NCI-H2081 treated with DMSO at 0.1 percent for 48 hours (cell line): ENCODE measurements at places on chromosomes 6 and 20.

DNA sequence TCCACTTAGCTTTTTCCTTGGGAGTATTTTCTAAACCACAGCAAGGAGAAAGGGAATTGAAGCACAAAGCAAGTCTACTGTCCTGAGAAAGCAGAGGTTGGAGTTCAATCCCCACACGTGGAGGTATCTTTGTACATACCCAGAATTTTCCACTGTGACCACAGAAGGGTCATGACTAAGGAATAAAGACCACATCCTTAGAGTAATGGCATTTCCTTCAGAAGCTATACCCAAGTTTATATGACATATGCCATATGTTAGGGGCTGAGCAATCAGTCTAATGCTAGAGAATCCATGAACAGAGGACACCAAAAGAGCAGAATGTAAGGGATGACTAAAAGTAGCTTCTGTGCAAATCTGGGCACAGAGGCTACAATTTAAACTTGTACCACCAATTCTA, 46.4 kb downstream of the ATG5 start:
- DNase-seq, result no peak

- DNase-seq, result no peak
Measured at GRCh38 chr6:140879946-140880345, 1252.8 kb upstream of the GJE1 start.

GRCh38 chr20:63403403-63404105, 42.4 kb upstream of the CHRNA4 start:
- no peak for DNase-seq

- no peak for DNase-seq
Measured at GRCh38 chr20:25672659-25673235, 23.9 kb downstream of the ZNF337 start.

GRCh38 chr6:151408858-151409257, 17.5 kb upstream of the ZBTB2 start:
- DNase-seq, result no peak

DNA sequence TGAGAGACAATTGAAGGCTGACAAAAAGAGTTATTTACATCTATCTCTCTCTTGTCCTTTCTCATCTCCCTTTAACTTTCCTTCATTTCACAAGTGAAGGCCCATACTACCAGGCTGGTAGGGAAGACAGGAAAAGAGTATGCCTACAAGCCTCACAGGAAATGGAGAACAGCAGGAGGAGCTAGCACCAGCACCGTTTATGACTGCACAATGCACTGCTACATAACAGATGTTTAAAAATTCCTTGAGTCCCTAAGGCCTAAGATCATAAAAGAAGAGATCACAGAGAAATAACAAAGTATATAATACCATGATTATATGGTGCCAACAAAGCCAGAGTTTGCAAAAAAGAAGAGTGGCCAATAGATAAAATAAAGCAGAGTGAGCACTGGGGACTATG, 194.8 kb downstream of the UNC5CL start:
- no peak for DNase-seq

DNA sequence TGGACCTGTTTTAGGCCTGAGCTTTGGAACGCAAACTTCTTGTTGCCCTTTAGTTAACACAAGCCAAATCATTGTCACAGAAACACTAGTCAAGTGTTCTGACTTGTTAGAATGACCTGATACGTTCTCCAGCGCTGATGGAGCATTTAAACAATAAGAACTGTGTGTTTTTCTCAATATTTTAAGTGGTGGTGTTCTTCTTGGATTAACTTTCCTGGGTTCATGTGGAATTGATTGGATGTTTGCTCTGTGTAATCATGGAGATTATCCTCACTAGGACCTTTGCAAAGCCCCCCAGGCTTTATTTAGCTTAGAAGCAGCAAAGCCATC, 1.6 kb downstream of the LRRC1 start:
- DNase-seq, result no peak

DNA sequence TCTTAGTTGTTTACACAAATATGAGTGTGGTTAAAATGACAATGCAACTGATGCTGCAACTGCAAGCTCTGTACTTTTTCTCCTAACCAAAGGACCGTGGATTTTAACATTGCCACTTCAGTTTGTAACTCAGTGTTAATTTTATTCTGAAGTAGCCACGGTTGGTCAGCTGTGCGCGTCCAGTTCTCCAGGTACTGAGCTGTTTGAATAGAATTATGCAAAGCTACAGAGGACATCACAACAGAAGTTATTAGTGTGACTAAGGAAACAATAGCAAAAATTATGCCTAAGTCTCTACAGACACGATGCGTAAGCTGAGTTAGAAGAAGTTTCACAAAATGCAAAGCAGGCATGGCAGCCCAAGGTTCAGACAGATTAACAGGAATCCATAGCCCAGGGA, 4.4 kb upstream of the ABHD12 start:
- no peak for DNase-seq

- no peak for DNase-seq
Measured at GRCh38 chr6:97866616-97867015, 583.6 kb upstream of the MMS22L start.

- DNase-seq, result no peak
Measured at GRCh38 chr6:144594585-144594984, 309.4 kb downstream of the UTRN start.

- DNase-seq, result no peak
Measured at GRCh38 chr20:2859330-2860121, 13.8 kb upstream of the PTPRA start.

- DNase-seq, result no peak
Measured at GRCh38 chr6:156691018-156691417, 86.2 kb upstream of the ARID1B start.

DNA sequence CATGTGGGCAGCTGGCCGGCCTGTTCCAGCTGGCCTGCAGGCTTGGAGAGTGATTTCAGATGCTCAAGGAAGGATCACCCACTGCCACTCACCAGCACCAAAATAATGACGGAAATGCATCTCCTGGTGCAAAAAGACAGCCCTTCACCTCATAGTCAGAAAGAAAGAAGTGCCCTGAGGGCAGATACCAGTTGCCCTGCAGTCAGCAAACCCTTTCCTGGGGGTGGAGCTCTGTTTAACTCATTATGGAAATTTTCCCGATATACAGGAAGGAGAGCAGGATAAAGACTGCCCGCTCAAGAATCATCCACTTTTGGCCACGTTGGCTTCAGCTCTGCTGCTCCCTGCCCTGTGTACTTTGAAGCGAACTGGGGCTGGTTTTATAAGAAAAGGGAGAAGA, 127.9 kb downstream of the GRM4 start:
- no peak for DNase-seq

DNA sequence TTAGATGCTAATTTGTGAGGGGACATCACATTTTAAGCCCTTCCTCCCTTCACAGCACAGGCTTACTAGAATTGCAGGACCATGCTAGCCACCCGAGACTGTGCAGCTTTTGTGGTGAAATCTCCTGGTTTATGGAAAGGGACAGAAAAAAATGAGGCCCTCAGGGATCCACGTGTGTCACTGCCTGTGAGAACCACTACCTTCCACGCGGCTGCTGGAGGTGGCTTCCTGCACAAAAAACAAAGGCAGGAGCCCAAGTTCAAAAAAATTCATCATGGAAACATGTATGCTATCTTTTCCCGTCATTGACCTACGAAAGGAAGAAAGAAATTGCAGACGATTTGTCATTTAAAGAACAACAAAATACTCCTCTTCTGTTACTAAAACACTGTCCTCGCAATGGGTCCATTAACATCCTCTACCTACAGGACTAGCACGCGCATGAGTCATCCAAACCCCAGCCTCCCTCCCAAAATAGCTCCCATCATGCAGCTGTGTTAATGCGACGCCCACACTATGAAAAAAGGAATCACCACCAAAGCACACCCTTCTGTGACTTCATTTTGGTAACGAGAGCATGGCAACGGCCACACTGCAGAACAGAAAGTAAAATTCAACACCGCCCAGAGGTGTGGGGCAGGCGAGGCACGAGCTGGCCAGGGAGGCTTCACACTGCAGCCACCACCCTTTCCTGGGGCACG, 45.7 kb downstream of the RAMACL start:
- no peak for DNase-seq

DNA sequence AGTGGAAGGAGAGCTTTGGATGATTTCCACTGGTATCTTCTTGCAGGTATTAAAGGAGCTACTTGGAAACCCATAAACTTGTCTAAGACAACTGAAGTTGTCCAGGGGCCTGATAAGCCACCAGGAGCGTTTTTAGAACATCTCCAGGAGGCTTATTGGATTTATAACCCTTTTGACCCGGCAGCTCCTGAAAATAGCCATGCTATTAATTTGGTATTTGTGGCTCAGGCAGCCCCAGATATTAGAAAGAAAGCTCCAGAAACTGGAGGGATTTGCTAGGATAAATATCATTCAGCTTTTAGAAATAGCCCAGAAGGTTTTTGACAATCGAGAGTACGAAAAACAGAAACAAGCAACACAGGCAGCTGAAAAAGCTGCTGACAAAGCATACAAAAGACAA, 461.0 kb upstream of the HTR1E start:
- DNase-seq, result no peak

DNA sequence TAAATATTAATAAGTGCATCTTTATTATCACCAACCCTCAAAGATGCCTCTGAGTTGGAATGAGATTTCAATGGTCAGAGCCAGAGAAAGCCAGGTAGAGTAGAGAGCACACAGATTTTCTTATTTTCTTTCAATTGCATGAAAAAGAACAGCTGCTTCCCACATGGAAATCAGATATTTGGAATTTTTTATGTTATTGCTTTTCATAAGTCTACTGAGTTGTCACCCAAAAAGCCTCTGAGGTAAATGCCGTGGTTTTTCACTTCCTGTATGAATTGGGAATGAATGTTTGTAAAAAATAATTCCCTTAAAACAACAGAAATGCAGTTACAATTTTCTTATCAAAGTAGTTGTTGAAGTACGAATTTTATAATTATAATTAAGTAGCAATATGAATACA, 563.1 kb downstream of the RFPL4B start:
- no peak for DNase-seq

DNA sequence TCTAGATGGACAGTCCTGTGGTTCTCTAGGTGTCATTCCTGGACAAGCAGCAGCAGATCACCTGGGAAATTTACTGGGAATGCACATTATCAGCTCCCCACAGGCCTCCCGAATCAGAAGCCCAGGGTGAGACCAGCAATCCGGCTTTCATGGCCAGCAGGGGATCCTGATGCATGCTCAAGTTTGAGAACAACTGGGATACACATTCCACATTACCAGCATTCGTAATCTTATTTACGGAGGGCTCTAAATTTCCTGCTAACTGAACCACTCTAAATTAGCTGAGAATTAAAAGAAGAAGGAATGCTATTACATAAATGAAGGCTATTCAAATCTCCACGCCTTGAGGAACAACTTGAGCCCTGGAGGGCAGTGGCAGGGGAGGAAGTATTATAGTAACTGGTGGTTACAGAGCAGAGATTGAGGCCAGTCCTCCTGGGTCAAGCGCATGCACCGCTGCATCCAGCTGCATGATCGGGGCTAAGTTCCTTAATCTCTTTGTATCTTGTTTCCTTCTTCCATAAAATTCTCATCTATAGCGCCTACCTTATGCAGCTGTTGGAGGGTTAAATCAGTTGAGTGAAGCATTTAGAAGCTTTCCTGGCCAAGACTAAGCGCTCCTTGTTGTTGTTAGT, 403.7 kb downstream of the CDH26 start:
- no peak for DNase-seq

- no peak for DNase-seq
Measured at GRCh38 chr6:142444376-142444775, 142.6 kb downstream of the ADGRG6 start.

DNA sequence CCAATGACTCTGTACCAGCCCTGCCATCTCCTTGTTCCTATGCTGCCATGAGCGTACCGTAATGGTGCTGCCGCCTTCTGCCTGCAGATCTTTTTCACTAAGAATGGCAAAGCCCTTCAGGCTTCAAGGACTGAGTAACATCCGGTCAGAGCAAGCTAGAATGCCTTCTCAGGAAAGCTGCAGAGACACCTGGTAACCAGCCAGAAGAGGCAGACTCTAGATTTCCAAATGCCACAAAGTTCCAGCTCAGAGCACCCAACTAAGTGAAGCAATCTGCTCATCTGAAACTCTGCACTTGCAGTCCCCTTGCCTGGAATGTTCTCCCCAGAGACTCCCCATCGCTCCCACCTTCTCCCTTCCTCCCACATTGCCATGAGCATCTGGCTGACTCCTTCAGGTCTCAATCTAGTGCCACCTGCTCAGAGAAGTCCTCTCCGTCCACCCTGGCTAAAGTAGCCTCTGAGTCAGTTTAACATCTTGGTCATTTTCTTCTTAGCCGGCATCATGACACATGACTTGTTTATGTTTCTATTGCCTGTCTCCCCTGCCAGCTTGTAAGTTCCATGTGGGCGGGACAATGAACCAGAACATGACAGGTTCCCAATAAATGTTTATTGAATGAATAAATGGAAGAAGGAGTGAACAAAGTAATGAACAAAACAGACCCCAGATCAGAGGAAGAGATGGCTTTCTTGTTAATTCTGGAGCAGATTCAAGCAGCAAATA, 6.9 kb upstream of the OCSTAMP start:
- DNase-seq, result no peak

DNA sequence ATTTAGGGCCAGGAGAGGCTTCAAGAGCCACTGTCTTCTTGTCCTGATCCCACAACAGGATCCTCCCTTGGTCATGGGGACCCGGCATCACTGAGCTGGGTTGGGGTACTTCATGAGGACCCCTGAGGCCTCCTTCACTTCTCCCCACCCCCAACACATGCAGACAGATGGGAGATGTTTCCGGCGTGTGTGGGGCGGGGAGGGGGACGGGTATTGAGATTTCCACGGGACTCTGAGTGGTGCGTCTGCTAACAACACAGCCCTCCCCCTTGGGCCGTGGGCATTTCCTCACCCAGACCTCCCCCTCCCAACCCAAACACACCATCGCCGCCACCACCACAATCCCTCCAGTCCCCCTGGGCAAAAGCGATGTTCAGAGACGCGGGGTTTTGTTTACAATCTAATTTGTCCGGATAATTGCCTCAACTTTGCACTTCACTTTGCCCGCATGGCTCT, 906 bp upstream of the FOXP4 start:
- no peak for DNase-seq

DNA sequence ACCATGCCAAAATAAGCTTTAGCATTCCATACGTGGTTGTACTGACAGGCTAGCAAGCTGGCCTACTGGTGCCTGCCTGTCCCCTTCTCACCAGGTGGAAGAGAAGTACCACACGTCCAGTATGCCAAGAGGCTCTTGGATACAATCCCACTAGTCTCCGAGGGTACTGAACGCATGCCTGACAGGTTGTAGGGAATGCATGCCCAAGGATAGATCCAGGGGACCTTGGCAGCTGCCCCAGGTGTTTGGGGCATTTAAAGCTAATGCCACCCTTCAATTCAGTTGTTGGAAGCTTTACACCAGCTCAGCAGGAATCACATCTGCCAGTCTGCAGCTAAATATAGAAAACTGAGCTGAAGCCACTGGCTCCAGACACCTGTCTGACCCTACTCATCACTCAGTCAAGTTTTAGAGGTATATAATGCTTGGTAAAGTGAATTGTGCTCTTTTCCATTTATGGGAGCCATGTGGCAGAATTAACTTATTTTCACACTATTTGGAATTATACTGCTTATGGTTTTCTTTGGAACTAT, 4.9 kb downstream of the TUBB2B start:
- DNase-seq, result peak; percentile 67

DNA sequence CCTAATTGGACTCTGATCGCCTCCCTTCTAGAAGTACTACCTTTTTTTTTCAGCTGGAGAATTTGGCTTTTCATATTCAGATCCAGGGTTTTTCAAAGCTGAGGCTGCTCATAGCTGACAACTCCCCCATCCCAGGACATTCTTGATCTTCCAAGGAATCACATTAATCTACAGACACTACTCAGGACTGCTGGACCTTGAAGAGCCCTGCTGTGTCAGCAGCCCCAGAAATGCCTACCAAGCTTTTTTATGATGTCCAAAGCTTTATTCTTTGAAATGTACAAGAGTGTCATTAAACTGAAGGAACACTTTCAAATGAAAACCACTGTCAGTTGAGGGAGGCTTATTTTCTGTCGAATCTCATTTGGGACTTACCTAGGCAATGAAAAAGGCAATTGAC, 704.1 kb downstream of the PTPRT start:
- DNase-seq, result no peak
